SJSA1 (cell line): ENCODE measurements at places on chromosomes 11 and 22. TPM values are rescaled to one million over a fixed set of nuclear protein-coding genes. Genes with fewer than 3 reads are reported as not detected.

GRCh38 chr11:127191689-127192088 lies 191.1 kb upstream of the KIRREL3 start:
- no peak overlapping the region for H3K27ac ChIP-seq
- no peaks in the 10 kb centered on the region for H3K4me1 ChIP-seq
- no peaks in the 10 kb centered on the region for H3K27me3 ChIP-seq
- no peak overlapping the region for H3K4me3 ChIP-seq
- no peaks in the 10 kb centered on the region for H3K36me3 ChIP-seq

The OR6M1 gene
- total RNA-seq = not detected in 2 replicates

The SAA4 gene
- not detected in 2 replicates for total RNA-seq

DNA sequence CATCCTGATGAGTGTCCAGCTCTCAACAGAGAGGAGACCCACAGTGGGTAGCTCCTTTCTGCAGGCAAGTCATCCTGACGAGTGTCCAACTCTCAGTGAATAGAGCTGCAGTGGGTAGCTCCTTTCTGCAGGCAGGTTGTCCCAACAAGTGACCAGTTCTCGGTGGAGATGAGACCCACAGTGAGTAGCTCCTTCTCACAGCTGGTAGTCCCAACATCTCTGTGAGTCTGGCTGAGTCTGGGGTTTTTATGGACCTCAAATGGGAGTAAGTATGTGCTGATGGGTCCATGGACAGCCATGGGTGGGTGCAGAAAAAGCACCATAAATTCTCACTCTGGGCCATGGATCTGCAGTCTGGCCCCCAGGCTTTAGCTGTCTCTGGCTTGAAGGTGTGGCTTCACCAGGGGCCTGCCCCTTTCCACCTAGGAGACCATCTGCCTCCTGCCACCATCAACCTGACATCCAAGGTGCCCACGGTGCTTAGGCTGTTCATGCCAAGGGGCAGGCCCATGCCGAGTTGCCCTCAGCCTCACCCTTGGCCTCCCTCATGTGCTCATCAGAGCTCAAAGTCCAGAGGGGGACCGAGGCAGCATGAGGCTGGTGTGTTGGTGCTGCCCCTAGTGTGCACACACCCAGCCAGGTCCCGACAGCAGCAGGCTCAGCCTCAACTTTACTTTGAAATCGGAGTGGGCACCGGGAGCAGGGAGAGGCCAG lies 15.3 kb downstream of the NPAT start:
- DNase-seq = no peak
- no peak overlapping the region for H3K4me3 ChIP-seq
- H3K27ac ChIP-seq = no peak overlapping the region
- H3K27me3 ChIP-seq = no peaks in the 10 kb centered on the region
- H3K36me3 ChIP-seq = peaks cover 5% of the 10 kb centered on the region

GRCh38 chr11:32472226-32472625 lies 36.9 kb upstream of the WT1 start:
- H3K27ac ChIP-seq = no peak overlapping the region
- no peak overlapping the region for H3K4me3 ChIP-seq
- DNase-seq = no peak
- no peaks in the 10 kb centered on the region for H3K36me3 ChIP-seq
- H3K4me1 ChIP-seq = no peaks in the 10 kb centered on the region

GRCh38 chr22:36252754-36253522 lies at the start of gene APOL1:
TSS of gene APOL1 (plus strand) at chr22:36253133. CDS start at chr22:36254956, 1,823 bp downstream.
- H3K4me1 ChIP-seq = peaks cover 20% of the 10 kb centered on the region
- H3K27me3 ChIP-seq = no peaks in the 10 kb centered on the region
- no peak for DNase-seq
- H3K27ac ChIP-seq = peak within 1 kb of the TSS; percentile 34; the same call in 1 of the 2 replicates

The FADS1 gene
- 46.7 and 61.5 TPM in 2 replicates for total RNA-seq

The TMPRSS5 gene
- total RNA-seq = 0.11 TPM in 1 of 2 replicates, not detected in the other

- no peak overlapping the region for H3K4me3 ChIP-seq
- no peaks in the 10 kb centered on the region for H3K27me3 ChIP-seq
- peaks cover 21% of the 10 kb centered on the region for H3K4me1 ChIP-seq
- no peak for DNase-seq
- H3K36me3 ChIP-seq = no peaks in the 10 kb centered on the region
- no peak overlapping the region for H3K27ac ChIP-seq
These were observed 24.6 kb downstream of the RASD2 start for GRCh38 chr22:35564975-35565867.

DNA sequence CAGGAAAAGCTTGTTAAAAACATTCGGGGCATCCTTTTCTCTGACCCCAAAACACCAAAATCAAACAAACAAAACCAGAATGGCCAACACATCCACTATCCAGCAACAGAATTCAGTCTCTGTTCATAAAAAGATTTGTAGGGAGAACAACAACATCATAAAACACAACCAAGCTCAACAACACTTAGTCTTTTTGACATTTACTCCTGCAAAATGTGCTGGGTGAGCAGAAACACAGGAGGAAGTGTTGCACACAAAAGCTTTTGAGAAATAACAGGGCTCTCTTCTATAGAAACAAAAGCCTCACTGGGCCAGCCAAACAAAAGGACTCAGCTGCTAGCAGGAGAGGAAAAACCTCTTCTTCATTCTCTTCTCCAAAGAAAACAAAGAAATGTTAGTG lies 736.0 kb upstream of the CCDC90B start:
- H3K4me3 ChIP-seq = no peak overlapping the region
- peaks cover 3% of the 10 kb centered on the region; the same call in 1 of the 2 replicates for H3K4me1 ChIP-seq
- H3K27me3 ChIP-seq = no peaks in the 10 kb centered on the region
- H3K36me3 ChIP-seq = no peaks in the 10 kb centered on the region

The TRIM22 gene
- 125 and 142 TPM in 2 replicates for total RNA-seq
